Stimulated activated CD8-positive, alpha-beta memory T cell treated with anti-CD3 and anti-CD28 coated beads, Interleukin-2, amount 100 ng/mL, for 1 hour (primary cell): ENCODE measurements at places on chromosomes 1 and 21.

DNA sequence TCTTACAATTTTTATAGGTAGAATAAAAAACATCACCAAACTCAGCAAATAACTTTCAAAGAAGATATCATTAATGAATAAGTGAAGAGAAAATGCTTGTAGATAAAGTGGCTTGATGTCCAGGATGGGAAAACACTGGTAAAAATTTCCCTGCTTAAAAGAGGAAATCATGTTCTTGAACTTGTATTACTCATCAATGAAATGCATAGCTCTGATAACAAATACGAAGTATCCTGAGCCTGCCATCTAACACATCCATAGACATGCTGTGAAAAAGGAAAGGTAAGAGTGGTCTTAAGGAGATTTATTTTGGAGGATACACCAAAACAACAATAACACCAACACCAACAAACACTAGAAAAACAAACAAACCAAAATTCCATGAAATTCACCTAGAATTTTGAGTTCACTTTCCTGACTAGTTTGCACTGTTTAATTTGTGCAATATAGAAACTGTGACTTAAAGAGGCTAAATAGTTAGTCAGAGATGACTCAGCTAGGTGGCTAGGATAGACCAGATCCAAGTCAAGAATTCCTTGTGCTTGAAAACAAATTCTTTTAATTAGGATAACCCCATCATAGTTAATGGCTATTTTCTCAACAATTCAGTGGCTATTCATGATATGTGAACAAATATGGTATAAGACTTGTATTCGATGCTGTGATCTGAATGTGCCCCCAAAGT, 179.8 kb upstream of the KCNK2 start:
- DNase-seq = no peak

- DNase-seq = no peak
Observed at GRCh38 chr1:101158424-101158823, 78.4 kb upstream of the S1PR1 start.

DNA sequence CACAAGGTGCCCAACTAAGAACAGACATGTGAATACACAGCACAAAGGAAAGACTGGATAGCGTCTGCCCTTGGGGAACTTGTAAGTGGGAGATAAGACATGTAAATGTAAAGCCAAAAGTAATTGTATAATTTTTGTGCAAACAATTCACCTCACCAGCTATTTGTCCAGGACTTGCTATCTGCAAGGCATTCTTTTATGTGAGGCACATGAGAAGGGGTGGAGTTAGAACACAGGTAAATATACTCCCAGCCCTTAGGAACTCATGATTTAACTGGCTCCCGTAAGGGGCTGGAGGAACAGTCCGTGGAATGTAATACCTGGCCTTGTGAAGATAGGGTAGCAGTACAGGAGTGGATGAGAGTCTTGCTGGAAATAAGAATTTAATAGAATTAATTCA, 61.3 kb downstream of the CDK18 start:
- no peak for DNase-seq

- no peak for DNase-seq
Observed at GRCh38 chr1:103063921-103064320, 44.4 kb downstream of the COL11A1 start.

GRCh38 chr1:188817814-188818213, 1659.8 kb downstream of the BRINP3 start:
- DNase-seq = no peak

GRCh38 chr1:169161496-169162194, 55.2 kb downstream of the ATP1B1 start:
- DNase-seq = no peak

DNA sequence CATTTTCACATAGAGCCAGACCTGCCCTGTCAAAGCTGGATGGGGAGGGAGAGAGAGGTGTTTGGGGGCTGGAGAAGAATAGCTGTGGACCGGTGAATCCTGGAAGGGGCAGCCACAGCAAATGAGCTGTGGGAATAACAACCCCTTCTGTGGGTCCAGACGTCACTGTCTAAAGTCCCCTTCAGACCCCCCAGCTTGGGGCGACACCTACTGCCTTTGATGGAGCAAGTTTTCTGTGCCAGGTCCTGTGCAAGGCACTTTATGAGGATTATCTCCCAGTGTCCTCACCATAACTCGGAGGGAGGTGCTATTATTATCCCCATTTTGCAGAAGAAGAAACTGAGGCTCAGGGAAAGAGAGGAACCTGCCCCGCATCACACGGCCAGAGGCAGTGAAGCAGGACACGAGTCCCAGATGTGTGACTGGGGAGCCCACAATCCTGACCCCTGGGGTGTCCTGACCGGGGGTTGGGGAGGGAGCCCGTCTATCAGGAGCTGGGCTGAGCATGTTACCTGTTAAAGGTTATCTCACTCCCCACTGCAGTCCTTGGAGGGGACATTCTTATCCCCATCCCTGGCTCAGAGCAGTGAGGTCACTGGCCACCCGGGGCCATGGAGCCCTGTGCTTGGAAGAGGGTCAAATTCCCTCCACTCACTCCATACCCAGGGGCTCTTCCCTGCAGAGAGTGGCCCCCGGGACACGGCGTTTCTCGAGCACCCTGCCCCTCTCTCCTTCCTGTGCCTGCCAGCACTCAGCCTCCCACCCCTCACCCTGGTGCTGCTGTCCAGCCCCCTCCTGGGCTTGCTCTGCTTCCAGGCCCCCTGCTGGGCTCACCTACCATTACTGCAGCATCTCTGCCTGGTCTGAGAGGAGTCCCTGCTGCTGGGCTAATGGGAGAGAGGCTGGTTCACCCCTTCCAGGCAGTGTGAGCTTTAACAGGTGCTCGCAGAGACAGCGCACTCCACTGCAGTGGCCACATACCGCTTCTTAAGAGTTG, 132.9 kb downstream of the PTPRU start:
- no peak for DNase-seq

DNA sequence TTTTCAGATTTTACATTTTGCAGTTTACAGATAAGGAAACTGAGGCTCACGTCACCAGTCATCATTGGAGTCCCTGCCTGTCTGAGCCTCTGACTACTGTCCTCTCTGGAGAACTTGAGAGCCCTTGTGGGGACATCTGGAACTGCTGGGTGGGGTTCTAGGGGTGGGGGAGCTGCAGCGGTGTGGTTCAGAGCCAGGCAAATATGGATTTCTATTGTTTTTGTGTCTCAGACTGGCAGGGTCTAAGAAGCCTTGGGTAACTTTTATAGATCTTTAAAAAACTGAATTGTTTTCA, 46.9 kb downstream of the IER5 start:
- DNase-seq = no peak

- no peak for DNase-seq
Observed at GRCh38 chr1:38064197-38064903, 17.8 kb upstream of the POU3F1 start.

- no peak for DNase-seq
Observed at GRCh38 chr1:31426249-31426922, 13.4 kb downstream of the SERINC2 start.

DNA sequence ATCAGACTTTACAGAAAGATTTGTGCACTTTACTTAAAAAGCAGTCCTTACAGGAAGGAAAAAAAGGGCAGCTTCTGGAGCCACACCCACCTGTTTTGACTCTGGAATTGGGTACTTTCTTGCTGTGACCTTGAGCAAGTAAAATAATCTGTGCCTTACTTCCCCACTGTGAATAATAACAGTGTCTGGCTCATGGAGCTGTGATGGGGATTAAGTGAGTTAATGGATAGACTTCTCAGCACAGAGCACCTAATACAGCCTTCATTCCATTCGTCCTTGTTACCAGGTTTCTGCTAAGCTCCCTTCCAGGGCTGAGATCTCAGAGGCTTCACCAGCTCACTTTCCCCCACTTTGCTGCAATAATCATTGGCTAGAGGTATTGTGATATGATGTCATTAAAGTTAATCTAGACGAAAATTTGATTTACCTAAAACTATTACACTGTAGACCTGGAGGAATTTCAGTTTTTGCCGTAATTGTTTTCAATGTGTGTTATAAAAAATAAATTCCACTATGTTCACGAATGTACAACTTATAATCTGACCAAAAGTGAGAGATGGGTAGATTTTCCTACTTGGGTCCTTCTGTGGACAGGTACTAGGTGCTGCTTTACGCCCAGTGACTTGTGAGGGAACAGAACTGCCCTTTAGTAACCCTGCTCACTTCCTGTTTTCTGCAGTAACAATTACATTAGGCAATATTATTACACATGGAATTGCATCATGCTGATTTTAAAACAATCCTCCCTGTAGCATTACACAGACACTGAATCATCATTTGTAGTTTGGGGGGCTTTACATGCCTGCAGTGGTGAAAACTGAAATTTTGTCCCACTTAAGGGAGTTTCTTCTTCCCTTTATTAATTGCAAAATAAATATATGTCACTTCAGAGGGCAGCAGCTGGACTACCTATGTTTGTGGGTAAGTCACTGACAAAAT, 19.7 kb upstream of the ABCG1 start:
- DNase-seq = no peak

DNA sequence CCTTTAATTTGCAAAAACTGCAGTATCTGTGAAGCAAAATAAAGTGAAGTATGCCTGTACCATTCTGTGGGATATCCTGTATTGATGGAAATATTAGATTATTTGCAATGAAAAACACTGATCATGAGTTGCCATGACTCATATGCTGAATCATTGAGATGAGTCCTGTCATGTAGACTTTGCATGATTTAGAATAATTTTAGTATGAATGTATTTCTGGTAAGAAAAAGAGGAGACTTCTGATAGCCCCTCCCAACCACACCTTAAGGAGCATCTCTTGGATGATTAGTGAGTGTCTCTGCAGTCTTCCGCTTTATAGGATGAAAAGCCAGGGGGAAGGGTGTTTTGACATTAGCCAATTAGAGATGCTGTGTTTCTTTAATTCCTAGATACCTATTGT, 55.2 kb upstream of the PTGS2 start:
- no peak for DNase-seq

DNA sequence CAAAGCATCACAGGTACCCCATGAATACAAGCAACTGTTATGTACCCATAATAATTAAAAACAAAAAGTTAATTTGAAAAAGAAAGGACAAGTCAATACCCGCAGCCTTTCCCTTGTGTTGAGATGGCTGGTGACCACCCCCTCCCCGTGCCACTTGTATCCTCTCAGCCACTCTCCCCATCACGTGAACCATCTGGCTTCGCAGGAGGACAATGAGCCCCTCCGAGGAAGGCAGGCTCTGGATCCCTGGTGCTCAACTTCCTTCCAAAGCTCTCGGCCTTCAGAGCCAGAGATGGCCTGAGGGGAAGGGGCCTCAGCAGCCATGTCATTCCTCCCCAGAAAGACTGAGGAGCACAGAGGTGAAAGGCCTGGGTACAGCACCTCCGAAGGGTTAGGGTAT, 120.4 kb upstream of the RAB4A start:
- DNase-seq = no peak

DNA sequence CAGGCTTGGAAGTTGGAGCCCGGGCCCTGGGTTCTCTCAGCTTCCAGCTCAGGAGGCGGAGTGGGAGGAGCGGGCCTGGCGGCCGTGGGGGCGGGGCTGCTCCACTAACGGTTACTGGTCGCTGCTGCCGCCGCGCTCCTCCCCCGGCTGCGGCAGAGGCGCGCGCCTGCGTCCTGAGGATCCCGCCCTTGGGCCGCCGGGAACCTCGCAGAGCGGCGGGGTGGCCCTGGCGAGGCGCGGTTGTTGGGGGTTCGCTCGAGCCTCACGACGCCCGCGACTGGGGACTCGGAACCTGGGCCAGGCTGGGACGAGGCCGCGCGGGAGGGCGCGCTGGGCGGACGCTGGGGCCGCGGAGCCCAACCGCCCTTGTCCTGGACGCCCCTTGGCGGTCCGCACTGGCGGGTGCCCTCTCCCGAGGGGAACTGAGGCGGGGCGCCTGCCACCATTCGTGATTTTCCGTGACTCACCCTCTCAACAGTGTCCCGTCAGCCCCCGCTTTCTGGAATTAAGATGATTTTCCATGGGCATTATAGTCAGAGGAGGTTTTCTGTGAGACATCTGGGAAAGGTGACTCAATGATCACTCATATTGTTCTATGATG, 34.1 kb downstream of the OR2G3 start:
- DNase-seq = peak; percentile 1

GRCh38 chr1:175409938-175410337, 217.4 kb upstream of the KIAA0040 start:
- no peak for DNase-seq

DNA sequence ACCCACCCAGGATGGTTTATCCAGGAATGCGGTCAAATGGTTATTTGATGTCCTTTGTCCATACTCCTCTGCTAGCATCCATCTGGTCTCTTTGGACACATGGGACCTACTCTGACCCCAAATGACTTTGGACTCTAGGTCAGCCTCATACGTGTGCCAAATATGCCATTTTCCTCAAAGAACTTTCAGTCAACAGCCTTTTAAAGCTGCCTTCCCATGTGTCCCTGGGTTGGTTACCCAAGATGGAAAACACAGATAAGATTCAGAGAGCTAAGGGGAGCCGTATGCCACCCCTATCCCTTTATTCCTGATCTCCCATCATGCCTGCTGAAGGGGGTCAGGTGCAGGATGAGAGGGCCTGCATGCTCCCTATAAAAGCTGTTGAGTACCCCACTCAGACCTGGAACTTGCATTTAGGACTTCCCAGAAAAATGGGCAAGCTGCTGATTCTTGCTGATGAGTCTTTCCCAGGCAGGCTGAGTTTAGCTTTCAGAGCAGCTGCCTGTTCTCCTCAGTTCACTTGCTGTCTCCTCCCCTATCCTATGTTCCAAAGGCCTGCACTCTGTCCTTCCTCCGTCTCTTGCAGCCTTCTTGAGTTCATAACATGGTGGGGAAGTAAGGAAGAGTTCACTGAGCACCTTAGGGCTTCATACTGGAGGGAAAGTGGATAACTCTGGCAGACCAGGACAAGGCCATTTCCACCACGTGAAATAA, 19.8 kb downstream of the CHI3L2 start:
- DNase-seq = no peak

- no peak for DNase-seq
Observed at GRCh38 chr1:181097242-181097641, 8.7 kb downstream of the IER5 start.

DNA sequence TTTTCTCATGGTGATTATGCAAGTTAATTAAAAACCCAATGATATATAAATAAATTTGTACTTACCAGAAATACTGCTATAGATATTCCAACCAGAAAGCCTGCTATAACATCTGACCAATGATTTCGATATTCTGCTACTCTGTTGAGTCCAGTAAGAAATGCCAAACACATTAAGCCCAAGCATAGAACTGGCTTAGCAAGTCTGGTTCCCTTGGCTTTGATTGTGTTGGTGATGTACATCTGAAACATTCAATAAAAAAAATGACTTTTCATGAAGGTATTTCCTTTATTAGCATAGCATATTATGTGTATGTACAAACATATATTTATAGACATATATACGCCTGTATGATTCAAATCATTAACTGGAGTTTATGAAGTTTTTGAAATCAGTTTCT, 82.8 kb downstream of the PLPPR5 start:
- DNase-seq = no peak

GRCh38 chr1:76185207-76185606, 110.7 kb downstream of the ST6GALNAC3 start:
- no peak for DNase-seq
